Activated CD8-positive, alpha-beta memory T cell treated with anti-CD3 and anti-CD28 coated beads, Interleukin-2, amount 50 U/mL, for 4 hours (primary cell): ENCODE measurements at places on chromosomes 6 and 20.
A peak's percentile ranks its signal among the peaks of the same experiment; 100 is the strongest.

DNA sequence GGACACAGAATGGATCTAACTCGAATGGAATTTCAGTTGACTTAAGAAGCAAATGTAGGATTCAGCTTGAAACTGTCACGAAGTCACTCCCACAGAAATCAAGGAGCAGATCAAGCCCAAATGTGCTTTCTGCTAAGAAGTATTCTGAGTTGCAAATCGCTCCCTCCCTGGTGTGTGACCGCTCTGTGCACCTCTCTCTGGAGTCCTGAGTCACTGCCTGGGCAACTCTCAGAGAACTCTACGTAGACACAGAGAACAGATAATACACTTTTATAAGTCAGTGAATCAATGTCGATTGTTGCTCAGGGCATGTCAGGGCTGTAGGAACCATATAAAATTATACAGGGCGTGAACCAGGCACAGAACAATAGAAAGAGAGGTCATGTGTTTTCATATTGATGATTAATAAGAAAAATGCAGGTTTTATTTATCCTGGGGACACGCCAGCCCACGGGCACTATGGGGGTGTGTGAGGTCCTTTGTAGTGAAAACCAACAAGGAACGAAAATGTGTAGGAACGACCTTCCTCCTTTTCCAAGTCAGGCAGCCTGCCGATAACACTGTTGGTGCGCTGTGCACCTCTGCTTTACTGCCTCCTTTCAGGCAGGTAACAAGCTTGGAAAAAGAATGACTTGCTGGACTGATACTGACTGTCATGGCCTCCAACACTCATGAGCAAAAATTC lies 248.1 kb upstream of the FOXQ1 start:
- DNase-seq, result no peak

GRCh38 chr6:16595514-16596120 lies 165.6 kb downstream of the ATXN1 start:
- no peak for DNase-seq

GRCh38 chr6:133704371-133704770 lies 184.5 kb upstream of the TCF21 start:
- no peak for DNase-seq

DNA sequence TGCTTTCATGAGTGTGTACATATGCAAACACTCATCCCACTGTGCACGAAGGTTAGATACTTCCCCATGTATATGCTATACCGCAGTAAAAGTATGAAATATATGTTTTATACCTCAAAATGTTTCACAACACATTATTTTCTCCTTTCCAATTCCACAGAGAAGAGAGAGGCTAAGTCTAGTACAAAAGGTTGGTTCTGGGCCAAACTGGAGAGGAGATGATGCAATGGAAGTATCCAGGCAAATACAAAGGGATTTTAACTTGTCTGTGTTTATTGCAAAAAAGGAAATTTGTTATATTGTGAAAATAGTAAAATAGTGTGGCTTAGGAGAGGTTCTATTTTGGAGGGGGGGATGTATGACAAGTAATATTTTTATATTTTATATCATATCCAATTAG lies 112.6 kb downstream of the PLCB1 start:
- DNase-seq, result no peak

DNA sequence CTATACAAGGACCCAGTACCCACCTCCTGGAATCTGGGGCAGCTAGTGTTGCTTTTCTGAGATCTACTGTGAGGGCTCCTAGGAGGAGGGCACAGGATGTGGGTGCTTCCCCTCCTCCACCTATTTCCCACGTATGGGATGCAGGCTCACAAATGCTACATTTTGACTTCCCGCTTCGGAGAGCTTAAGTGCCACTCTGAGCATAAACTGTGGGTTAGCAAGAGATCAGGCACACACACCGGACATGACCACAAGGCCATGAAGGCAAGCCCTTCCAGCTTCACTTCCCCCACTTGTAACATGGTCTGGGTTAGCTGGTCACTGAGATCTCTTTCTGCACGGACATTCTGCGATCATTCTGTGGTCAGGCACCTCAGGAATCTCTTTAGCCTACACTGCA lies 15.7 kb upstream of the TGM3 start:
- DNase-seq, result no peak

GRCh38 chr20:48201188-48201587 lies 415.9 kb upstream of the SULF2 start:
- DNase-seq, result no peak

DNA sequence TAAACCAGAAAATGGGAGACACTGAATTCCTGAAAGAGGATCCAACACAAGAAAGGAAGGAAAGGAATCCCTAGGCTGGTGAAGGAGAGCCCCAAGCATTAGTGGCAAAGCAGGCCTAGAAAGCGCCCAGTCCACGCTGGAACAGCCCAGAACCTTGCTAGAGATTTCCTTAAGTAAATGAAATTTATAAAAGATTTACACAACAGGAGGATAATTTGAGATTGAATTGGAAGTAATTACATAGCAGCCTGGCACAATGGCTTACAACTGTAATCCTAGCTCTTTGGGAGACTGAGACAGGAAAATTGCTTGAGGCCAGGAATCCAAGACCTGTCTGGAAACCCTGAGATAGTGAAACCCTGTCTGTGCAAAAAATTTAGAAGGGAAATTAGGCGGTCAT lies 26.8 kb upstream of the C20orf144 start:
- no peak for DNase-seq

DNA sequence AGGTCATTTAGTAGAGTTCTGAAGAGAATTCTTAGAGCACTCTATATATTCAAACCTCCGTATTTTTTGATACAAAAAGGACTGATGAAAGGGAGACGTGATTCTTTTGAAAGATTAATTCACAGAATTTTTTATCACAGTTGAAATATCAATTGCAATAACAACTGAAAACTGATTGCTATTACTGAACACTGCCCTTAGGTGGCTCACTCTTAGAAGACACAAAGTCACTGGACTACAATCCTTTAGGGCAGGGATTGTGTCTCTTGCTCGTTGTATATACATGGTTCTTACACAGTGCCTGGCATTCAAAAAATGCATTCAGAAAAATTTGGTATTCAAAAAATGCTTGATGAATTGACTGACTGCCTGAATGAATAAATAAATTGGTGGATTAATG lies 17.1 kb upstream of the CALHM6 start:
- no peak for DNase-seq

- no peak for DNase-seq
Observed at GRCh38 chr20:24779946-24780345, 169.1 kb upstream of the CST7 start.

DNA sequence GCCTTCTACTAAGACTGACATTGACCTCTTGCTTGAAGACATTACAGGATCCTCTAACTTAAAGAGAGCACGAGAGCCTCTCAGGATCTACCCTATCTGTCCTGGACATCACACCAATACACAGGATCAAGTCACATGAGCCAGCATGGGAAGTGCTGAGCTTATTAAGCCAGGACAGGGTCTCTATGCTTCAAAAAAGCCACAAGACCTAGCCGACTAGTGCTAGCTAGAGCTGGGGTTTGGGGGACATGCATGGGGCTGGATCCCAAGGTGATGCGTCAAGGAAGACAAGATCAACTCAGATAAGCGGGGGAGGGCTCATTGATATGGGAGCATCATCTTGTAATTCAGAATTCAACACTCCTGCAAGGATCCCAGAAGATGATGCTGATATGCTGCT lies 167.2 kb upstream of the TAB2 start:
- no peak for DNase-seq

- peak; percentile 51 for DNase-seq
Observed at GRCh38 chr6:26233649-26234420, 131.2 kb upstream of the BTN3A2 start.
